ENCODE measurements at places on chromosomes 4 and X.

DNA sequence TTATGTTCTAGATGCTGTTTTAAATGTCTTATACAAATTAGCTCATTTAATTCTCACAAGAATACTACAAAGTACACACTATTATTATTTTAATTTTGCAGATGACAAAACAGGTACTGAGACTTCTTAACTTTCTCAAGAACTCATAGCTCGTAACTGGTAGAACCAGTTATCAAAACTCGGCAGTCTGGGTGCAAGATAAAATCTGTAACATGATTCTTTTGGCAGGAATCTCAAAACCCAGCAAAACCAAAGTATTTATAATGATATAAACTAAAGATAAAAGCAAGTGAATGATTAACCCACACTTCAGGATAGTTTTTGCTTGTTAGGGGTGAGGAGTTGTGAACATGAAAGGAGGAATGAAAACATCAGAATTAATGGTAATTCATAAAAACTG, 27.6 kb downstream of the CLNK start:
- DNase-seq: no peak

DNA sequence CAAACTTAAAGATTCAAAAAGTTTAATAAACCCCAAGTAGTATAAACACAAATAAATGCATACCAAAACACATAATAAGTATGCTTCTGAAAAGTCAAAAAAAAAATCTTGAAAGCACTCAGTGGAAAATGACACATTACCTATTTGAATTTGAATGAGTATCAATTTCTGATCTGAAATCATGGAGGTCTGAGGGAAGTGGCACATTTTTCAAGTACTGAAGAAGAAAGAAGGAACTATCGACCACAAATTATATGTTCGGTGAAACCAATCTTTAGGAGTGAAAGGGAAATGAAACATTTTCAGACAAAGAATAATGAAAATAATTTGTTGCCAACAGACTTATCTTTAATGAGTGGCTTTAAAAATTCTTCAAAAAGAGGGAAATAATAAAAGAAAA, 12.1 kb upstream of the F9 start:
- DNase-seq: no peak

DNA sequence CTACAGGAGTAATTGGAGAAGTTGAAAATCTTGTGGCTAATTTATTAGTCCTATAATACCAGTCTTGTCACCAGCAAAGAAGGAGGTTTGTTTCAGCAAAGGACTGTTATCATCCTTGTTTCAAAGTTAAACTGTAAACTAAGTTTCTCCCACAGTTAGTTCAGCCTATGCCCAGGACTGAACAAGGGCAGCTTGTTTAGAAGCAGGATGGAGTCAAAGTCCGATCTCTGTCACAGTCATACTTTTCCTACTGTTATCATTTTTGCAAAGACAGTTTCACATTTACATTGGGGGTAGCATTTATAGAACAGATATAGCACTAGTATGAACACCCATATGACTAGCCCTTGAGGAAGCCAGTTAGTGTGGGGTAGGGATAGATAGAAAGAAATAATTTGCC, 46.4 kb downstream of the AKAP4 start:
- DNase-seq: no peak

- DNase-seq: no peak
These were observed 167.3 kb upstream of the SH3RF1 start for GRCh38 chr4:169438057-169438480.

DNA sequence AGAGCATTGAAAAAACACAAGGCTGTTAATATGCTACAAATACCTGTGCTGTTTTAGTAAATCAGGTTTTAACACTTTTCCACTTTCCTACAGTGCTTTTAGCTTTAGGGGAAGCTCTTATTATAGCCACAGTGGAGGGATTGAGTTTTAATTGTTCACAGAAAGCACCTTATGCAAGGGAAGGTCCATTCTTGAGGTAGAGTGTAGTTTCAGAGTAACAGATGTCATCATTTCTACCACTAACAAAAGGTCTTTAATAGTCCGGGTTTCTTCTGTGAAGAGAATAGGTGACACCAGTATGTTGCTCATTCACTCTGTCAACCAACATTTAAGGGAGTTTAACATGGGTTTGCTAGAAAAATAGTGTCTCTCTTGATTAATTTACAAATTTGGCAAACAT, 104.4 kb downstream of the STIM2 start:
- DNase-seq: no peak

DNA sequence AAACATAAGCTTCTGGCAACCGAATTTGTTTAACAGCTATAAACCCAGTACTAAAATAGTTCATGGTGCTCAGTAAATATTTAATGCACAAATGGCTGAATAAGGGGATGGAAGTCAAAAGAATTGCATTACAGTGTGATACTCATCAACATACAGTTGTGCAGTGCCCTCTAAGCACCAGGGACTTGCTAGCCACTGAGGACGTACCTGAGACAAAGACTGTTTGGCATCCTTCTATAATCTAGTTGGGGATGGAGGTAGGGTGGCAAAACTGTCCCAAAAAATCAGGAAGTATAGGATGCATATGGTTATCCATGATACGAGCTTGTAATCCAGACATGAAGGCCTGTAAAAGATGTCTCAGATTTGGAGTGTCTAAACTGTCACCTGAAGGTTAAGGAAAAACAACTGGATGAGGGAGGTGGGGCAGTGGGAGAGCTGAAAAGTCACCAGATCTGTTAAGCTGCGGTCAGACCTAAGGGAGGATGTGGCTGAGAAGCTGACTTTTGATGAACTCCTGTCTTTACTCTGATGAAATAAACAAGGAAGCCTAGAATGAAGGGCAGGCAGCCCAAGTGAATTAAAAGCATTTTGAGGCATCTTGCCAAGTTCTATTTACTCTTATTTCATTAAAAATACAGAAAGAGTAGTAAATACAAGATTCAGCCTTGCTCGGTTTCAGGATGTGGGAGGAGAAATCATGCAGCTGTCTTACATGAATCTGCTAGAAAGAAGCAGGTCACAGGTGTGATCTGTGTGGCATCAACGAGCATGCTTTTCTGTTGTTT, 12.0 kb upstream of the CD38 start:
- DNase-seq: no peak

DNA sequence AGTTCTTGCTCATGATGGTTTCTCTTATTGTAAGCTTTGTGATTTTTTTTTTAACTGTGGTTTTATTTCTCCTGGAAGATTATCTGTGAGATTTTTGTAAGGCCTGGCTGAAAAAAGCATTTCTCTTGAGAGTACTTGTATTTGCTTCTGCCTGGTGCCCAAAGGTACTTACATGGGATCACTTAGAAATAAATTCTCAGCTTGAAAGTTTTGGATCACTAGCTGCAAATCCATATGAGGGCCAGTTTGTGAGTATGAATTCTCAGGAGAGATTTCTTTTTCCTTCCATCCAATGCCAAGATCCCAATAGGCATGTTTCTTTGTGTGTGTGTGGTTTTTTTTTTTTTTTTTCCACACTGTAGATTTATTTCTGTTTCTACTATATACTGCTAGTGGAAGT, 1884.7 kb upstream of the PCDH7 start:
- no peak for DNase-seq

- peak; percentile 47 for DNase-seq
These were observed 108.0 kb downstream of the TMEM131L start for GRCh38 chr4:153573881-153574802.

GRCh38 chr4:56261027-56261426, 126.3 kb downstream of the AASDH start:
- DNase-seq: no peak

DNA sequence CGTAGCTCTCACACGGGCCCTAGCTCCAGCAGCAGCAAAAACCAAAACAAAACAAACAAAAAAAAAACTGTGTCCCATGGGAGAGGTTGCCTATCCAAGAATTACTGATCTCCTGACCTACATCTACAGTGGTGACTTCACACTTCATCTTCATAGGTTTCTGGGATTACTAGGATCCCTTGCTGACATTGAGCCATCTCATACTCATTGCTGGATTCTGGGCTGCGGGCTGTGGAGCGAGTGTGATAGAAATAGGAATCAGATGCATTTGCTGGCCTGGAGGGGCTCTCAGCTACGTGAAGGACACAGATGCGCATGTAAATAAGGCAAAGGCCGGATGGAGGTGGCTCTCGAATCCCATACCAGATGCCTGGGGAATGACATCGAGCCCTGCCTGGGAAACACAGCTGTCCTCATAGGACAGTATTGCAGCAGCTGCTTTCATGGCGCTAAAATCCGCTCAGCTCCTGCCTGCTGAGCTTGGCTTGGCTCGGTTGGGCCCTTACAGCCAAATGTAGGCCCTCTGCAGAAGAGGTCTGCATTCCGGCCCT, 41.7 kb downstream of the CNGA2 start:
- DNase-seq: no peak

GRCh38 chr4:37852376-37852775, 25.9 kb downstream of the PGM2 start:
- DNase-seq: no peak

GRCh38 chr4:167168611-167169010, 65.7 kb downstream of the SPOCK3 start:
- no peak for DNase-seq

DNA sequence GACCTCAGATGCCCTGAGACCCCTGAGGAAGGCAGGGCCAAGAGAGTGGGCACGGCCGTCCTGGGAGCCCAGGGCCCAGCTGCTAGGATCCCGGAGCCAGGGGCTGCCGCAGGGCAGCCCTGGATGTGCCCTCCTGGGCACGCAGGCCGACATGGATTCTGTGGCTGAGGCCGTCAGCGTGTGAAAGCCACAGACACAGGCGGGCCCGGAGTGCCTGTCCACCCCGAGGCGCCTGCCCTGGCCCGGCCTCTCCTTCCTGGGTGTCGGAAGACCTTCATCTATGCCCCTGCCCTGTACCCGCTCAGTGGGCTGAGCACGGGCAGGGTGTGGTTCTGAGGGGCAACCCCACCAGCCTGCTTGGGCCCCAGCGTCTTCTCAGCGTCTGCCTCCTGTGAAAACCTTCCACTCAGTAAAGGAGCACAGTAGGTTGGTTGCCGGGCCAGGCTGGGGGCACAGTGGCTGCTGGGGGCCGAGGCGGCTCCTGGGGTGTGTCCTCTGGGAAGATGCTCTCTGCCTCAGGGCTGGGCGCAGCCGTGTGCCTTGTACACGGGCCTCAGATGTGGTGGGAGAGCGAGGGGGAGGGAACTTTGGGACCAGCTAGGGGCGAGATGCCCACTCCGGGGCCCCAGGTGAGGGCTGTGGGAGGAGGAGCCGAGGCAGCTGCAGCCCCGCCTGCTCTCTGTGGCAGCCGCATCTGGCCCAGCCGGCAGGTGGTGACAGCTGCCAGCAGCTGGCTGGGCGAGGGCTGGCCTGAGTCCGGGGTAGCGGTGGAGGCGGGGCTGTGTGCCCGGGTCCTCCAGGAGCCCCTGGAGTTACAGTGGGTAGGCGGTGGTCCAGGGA, 20.8 kb downstream of the FGFRL1 start:
- no peak for DNase-seq

- DNase-seq: no peak
These were observed 397.9 kb downstream of the TMA16 start for GRCh38 chr4:163892417-163892816.

- no peak for DNase-seq
These were observed 19.0 kb downstream of the THOC2 start for GRCh38 chrX:123713841-123714240.

- DNase-seq: no peak
These were observed 89.1 kb upstream of the ADRA2C start for GRCh38 chr4:3676907-3677747.

GRCh38 chr4:7820031-7820818, 119.4 kb downstream of the AFAP1 start:
- DNase-seq: no peak

- DNase-seq: no peak
These were observed 782 bp downstream of the PITX2 start for GRCh38 chr4:110621839-110622751.

DNA sequence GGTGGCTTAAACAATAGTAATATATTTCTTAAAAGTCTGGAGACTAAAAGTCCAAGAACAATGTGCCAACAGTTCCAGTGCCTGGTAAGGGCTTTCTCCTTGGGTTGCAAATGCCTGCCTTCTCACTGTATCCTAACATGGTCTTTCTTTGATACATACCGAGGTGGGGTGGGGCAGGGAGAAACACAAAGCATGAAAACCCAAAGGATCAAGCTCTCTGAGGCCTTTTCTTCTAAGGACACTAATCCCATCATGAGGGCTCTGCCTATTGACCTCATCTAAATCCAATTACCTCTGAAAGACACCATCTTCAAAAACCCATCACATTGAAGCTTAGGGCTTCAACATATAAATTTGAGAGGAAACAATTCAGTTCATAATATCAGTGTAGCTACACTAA, 311.3 kb downstream of the GRID2 start:
- no peak for DNase-seq

- DNase-seq: no peak
These were observed 132.6 kb upstream of the SLIT2 start for GRCh38 chr4:20119141-20119540.

- DNase-seq: no peak
These were observed 107.4 kb upstream of the SLC4A4 start for GRCh38 chr4:71231129-71232055.
